ENCODE measurements at places on chromosomes 6 and 20. TPM values are rescaled to one million over a fixed set of nuclear protein-coding genes. Genes with fewer than 3 reads are reported as not detected.

DNA sequence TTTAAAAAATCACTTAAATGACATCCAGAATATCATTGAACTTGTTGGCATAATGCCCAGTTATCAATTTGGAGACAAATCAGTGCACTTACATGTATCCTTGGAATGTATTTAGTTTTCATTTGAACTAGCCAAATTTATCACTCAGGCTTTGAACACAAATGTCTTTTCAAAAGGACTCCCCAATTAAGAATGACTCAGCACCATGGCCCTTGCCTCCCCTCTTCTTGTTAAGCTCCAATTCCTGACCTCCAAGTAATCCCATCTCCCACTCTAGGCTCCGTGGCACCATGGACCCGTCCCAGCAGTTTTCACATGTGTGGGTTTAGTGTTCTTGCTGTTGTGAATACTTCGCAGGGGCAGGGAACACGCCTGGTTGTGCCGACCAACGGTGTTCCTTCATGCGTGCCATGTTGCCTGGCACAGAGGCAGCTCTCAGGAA is 2.7 kb downstream of the AKAP12 start:
- no peak for DNase-seq

GRCh38 chr20:57711311-57711712 is 1.5 kb upstream of the PMEPA1 start:
- peak; percentile 11 for DNase-seq

Gene LKAAEAR1
- not detected for total RNA-seq

Gene COX7A2
- total RNA-seq, result 566 TPM

DNA sequence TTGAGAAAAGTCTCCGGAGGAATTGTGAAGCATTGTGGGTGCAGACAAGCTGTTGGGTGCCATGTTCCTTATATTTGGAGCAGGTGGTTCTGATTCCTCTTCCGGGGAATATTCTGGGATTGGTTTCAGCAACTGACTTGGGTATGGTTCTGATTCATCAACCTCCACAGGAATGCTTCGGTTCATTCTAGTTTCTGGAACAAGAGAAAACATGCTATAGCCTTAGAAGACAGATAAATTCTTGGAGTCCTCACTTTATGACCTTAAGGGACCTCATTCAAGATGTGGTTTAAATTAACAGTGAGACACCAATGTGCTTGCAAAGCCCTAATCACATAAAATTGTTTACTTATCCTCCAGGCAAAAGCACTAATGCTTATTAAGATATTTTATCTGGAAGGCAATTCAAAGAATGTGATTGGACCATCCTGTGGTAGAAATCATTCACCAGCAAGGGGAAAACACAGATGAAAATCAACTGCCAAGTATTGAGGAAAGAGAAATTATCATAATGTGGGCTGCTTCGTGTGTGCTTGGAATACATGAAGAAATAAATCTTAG is 13.7 kb downstream of the TRAF3IP2 start:
- no peak for DNase-seq

DNA sequence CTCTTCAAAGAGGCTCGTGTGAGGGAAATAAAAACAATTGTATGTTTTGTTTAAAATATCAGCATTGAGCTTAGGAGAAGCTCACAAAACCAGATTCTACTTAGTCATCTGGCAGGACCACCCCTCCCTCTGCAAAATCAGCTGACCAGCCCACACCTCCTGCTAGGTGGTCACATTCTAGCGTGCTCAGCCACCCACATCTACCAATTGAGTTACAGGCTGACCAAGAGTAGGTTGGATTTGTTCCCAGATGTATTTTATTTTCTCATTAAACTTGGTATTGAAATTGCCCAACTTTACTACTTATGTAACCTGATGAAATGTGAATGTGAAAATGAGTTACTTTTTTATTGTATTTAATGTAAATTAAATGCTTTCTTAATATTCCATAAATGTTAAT is 56.2 kb downstream of the SLC22A2 start:
- DNase-seq, result no peak

Gene GJA10
- not detected for total RNA-seq

Data from activated CD4-positive, alpha-beta memory T cell treated with anti-CD3 and anti-CD28 coated beads for 36 hours (primary cell).